ENCODE measurements at places on chromosomes 1 and 21.

DNA sequence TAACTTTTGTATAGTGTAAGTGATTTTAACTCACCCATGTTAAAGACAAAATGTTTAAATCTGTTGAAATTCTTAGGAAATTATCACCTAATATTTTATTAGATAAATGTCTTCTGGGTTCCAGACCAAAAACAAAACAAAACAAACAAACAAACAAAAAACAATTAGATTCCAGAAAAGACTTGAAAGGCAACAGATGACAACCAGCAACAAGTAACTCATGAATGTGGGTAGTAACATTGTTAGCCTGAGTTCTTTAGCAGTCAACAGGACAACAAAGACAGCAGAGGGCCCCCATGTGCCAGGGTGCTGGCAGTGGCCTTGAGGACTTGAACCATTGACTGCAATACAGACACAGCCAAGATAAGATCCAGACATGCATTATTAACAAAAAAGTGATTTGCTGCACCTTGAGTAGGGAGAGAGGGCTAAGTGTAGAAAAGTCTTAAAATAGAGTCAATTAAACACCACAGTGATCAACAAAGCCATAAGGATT, 2.4 kb upstream of the CD247 start:
- DNase-seq, result no peak

DNA sequence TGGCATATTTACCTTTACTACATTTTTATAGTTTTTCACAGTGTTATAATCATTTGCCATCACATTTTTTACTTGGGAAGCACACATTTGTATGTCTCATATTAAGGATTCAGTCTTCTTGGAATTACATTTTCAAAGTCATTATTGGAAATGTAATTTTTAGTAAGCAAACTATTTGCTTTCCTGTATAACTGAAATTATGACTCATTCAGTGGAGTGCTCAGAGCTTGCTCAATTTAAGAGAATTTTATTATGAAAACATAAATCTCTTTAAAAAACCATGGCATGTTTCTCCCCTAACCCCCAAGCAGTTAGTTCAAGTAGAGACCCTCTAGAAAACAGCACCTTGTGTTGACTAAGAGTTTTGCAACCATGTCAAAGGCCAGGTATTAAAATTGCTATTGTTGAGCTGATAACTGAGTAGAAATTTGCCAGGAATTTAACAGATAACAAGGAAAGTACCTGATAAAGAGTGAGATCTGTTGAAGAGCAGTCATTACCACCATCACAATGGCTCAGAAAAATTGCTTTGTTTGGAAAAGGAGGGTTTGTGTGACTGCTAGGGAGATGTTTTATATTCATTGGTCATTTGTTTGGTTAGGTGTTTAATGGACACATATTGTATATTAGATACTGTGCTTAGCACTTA, 105.9 kb downstream of the KCNK2 start:
- DNase-seq, result no peak

DNA sequence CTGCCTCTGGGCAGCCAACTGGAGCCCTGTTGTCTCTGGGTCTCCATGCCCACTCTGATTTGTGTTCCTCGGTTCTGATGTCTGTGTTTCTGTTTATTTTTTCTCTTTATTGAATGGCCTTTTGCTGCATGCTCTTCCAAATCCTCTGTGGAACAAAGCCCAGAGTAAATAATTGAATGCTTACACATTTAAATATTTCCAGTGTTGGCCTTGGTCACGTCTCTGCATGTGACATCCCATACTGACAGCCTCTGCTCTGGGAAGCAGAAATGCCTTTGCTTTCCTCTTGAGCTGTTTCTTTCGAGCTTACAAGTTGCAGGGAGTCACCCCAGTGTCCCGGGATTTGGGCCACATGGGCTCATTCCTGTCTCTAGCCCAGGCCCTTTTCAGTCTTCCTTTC, 267.9 kb downstream of the PTPRU start:
- no peak for DNase-seq

DNA sequence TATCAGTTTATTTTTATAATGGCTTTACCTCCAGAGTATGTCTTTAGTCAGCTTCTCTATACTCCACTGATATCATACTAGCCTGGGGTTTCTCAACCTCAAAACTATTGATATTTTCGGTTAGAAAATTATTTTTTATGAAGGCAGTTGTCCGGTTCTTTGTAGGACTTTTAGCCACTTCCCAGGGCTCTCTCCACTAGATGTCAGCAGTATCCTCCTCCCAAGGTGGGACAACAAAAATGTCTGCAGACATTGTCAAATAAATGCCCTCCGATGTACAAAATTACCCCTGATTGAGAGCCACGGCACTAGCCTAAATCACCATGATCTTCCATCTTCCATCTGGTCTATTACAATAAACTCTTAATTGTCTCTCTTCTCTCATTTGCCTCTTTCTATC, 4.1 kb upstream of the GRIK1 start:
- no peak for DNase-seq

- peak; percentile 41 for DNase-seq
Observed at GRCh38 chr1:112337028-112337531, 58.9 kb upstream of the CTTNBP2NL start.

- no peak for DNase-seq
Observed at GRCh38 chr1:234962340-234962989, 166.2 kb downstream of the TOMM20 start.

DNA sequence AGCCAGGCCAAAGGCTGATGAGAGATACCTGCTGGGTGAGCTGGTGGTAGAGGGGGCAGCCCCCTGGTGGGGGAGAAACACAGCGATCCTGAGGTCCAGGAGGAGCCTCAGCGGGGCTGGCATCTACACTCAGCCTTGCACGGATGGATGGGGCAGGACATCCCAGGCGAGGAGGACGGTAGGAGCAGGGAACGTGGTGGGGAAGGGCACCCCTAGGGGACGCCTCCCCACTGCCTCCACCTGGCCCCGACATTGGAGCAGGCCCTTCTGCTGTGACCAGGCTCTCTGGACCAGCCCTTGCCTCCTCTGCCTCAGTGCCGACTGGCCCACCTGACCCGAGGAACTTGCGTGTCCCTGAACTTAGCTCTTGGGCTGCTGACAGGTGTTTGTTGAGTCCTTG, 6.4 kb upstream of the MMEL1 start:
- no peak for DNase-seq

GRCh38 chr1:166905136-166905535, 29.1 kb upstream of the TADA1 start:
- DNase-seq, result no peak

DNA sequence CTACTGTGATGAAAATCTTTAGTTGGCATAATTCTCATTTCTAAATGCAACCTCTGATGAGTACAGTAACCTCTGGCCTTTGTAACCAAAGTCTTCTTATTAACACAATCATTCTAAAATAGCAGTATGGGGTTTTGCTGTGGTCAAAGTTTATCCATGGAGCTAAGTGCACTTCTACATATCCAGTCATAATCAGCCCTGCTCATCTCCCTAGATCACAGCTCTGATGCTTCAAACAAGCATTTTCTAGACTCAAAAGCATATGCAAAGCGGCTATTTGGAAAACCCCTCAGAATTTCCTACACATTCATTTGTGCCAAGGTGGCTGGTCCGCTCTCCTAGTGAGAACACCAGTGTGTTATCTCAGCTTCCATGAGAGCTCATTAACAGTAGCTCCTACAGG, 418.6 kb downstream of the MRPL39 start:
- no peak for DNase-seq

DNA sequence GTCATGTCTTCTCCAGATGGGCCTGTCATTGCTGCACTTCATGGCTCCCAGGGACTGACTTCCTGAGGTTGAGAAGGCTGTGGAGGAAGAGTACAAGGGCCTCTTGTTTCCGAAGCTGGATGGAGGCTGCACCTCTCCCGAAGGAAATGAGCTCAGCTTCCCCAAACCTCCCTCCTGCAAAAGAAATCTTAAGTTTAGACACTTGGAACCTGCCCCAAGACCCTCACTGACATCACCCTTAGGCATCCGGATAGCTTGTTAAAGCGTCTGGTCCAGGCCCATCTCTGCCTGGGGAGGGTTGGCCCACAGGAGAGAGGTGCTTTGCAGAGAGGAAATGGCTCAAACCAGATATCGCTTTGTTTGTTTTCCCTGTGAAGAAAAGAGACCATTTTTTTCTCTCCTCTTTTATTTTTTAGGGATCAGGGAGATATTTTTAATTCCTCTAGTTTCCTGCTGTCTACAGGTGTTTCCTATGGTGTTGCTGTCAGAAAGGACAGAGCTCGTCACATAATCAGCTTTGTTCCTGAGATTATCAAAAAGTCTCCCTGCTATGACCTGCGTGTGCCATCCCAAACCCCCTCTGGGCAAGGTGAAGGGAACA, 25.0 kb downstream of the RCSD1 start:
- DNase-seq, result no peak

GRCh38 chr1:41668054-41668660, 183.7 kb upstream of the EDN2 start:
- no peak for DNase-seq

DNA sequence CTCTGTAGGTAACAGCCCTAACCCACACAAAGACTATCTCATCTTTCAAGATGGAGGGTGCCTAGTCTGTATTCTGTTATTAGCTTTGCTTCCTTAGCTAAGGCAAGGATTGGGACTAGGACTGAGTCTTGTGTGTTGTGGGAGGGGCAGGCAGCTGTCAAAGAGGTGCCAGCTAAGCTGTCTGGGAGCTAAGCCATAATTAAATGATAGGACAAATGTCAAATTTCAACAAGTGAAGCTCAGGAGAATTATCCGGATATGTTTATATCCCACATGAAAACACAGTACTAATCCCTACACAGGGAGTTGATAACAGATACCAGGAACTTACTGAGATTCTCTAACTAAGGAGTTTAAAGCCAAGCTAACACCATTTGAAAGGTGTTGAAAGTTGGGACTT, 70.5 kb upstream of the NGF start:
- DNase-seq, result no peak

DNA sequence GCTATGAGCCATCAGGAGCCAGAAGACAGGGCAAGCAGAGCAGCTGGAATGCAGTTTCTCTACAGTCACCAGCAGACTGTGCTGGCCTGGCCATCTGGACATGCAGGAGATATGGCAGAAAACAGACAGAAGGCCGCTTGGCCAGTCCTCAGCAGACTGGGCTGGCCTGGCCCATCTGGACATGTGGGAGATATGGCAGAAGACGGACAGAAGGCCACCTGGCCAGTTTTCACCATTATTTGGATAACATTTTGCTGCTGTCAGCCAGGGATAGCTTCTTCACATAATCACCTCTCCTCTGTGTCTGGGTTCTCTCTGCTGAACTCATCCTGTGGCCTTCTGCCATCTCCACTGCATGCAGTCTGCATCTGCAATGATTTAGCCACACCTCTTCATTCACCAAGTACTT, 25.0 kb upstream of the CACYBP start:
- DNase-seq, result no peak

DNA sequence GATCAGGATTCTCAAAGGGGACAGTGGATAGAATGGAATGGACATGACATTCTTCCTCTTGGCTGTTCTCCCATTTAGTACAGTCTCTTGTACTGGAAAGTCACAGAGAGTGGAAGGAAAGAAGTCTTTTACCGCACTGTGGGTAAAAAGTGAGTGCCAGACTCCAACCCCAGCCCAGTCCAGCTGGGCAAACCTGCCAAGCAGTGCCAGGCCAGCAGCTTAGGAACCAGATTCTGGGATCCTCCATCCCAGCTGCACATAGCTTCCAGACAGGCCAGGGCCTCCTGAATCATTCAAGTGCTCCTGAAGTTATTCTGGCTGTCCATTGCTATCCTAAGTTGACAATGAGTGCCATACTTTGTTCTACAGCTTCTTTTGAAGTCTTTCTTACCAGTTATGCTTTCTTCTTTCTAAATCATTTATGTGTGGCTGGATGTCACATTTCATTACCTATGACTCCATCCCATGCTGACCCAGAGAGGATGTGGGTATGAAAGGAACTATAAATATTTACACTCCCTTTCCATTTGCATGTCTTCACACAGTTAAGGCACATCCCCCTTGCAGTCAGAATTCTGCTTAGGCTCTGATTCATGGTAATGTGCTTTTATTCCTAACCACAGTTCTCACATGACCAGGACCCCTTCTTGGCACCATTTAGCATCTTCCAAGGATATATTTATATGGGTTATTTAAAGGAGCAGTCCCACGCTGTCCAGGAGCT, 88.9 kb downstream of the AK5 start:
- no peak for DNase-seq

DNA sequence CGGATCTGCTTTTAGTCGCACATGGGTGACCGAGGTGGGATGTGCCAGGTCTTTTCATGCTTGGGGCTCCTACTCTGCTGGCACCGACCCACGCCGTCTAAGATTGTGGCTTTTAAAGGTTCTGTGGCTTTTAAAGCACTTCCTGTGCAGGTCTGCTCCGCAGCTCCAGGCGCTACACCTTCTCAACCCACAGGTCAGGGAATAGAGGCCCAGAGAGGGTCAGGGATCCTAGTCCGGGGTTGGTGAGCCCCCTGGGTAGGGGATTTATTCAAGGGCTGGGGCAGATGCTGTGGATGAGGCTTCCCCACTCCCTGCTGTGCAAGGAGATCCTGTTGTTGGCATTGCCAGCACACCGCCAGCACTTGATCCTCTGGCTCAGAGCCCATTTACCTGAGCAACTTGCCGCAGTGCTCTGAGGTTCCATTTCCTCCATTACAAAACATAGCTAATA, 212.8 kb upstream of the RAB4A start:
- DNase-seq, result no peak

DNA sequence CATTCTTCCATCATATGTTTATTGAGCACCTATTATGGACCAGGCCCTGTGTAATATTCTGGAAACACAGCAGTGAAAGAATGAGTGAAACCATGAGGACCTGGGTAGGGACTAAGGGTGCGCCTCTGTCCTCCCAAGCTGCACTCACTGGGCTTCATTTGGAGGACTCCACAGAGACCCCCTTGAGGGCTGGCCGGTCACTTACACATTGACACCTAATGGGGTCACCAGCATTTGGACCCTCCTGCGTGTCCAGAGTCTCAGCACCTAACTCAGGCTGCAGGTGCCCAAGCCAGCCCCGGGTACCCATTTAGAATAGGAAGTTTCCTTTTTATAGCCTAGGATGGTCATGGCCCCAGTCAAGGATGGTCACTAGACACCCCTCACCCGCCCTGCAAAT, 2.8 kb upstream of the FNDC5 start:
- DNase-seq, result no peak

GRCh38 chr1:28642847-28643635, at the start of gene TAF12:
TAF12 (minus strand) TSS chr1:28643067; CDS start chr1:28622081, 20,986 bp downstream.
- peak; percentile 92 for DNase-seq

Data from RWPE1 (cell line).